NCI-H187 (cell line): ENCODE measurements at places on chromosomes 16 and 17.

GRCh38 chr17:78971756-78972506 is 7.8 kb downstream of the LGALS3BP start:
- no peak for DNase-seq

DNA sequence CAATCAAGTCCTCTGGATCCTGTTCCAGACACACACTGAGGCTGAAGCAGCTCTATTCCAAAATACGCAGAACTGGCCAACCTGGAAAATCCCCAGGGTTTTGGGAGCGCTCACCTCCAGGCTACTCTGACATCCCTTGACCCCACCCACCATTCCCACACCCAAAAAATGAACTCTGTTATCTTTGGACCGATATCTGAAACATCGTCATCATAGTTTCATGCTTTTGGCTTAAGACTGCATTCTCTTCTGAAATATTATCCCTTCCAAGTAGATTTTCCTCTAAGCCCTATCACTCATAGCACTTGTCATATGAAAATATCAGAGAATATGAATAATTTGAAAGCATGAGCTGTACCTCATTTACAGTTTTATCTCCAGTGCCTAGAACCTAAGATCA is 34.7 kb downstream of the VAT1L start:
- DNase-seq, result no peak

DNA sequence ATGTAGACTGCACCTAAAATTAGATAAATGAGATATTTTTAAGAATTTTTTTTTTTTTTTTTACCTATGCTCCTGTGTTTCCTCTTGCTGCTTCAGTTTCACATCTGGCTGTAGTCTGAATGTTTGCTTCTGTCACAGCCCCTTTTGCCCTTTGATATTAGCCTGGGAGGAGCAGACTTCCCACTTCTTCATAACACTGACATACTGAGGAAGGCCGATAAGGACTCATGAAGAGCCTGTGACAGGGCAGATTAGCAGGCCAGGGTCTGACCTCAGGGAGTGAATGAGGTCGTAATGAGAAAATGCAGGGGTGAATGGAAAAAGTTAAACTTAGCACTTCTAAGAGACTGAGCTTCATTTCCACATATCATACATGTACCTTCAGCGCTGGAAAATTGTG is at the start of gene SLFN14:
SLFN14 (minus strand) TSS at position 117 of the 400 bp plus-strand sequence. CDS start 2,757 bp downstream, outside the sequence.
- DNase-seq, result no peak

DNA sequence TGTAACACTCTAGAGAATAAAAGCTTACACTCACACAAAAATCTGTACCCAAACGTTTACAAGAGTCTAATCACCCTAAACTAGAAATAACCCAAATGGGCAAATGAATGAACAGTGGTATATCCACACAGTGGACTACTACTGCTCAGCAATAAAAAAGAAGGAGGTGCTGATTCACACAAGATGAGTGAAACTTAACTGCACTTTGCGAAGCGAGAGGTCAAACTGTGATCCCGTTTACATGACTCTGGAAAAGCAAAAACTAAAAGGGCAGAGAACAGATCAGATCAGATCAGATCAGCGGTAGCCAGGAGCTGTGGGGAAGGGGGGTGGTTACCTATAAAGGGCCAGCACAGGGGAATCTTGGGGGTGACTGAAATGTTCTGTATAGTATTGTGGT is 113.4 kb downstream of the TRIM37 start:
- no peak for DNase-seq

- no peak for DNase-seq
These were observed 652 bp downstream of the VPS35L start for GRCh38 chr16:19555938-19556771.

DNA sequence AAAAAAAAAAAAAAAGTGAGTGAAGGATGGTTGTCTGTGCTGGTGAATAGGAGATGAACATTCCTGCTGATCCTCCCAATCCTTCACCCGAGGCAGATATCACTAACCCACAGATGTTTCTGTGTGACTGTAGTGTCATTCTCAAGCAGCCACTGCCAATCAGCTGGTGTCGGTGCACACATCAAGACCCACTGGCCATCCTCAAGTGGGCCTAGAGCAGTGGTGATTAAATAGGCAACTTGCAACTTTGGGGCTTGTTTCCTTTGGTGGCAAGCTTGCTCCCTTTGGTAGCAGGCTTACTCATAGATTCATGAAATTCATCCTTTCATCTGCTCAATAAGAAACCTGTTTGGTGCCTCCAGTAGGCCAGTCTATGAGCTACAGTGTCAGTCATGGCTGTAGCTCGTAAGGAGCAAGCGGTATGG is 51.1 kb upstream of the LGALS9 start:
- no peak for DNase-seq

DNA sequence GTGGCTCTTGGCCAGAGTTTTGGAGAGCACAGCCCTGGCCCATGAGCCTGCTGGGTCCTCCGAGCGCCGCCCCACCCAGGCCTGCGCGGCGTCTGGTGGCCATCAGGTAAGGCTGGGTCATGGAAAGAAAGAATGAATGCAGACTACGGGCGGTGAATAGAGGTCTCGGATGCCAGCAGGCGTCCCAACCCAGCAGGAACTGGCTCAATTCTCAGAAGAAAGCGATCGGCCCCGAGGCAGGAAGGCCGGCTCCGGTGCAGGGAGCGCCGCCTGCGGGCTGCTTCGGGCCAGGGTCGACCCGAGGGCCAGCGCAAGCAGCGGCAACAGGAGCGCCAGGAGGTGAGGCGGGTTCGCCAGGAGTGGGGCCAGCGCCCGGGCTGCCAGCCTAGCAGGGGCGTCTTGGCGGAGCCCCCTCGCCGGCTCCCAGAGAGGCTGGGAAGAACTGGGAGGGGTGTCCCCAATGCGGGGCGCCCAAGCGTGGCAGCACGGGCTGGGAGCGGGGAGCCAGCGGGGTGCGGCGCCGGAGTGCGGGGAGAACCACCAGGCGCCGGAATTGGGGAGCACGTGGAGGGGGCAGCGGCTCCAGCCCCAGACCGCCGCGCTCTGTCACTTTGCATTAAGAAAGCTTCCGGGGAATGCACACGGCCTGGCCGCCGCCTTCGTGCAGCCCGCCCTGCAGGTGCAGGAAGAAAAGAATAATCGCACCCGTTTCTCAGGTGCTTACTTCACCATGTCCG is 7.1 kb upstream of the TMC5 start:
- DNase-seq, result no peak

DNA sequence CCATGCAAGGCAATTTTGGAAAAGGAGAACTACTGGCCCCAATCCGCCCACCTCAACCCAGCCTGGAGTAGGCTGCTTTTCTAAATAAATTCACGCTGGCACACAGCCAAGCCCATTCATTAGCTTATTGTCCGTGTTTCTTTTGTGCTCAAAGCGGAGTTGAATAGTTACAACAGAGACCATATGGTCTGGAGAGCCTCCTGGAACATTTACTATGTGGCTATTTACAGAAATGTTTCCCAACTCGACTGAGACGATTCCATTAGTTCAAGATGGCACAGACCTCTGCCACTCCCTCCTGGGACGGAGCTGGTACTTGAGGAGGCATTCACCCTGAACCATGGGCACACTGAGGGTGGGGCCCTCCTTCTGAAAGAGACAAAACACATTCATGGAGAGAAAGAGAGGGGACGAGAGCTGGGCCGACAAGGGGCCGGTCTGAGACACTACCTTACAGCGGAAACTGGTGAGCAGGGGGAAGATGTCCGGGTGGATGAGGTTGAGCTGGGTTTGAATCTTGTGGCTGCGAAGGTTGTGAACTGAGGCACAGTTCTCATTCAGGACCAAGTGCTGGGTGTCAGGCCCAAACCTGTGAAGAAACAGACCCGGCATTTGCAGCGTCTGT is 15.7 kb downstream of the ELAC2 start:
- DNase-seq, result peak; percentile 22

- no peak for DNase-seq
These were observed 36.2 kb downstream of the C16orf82 start for GRCh38 chr16:27102701-27103575.

DNA sequence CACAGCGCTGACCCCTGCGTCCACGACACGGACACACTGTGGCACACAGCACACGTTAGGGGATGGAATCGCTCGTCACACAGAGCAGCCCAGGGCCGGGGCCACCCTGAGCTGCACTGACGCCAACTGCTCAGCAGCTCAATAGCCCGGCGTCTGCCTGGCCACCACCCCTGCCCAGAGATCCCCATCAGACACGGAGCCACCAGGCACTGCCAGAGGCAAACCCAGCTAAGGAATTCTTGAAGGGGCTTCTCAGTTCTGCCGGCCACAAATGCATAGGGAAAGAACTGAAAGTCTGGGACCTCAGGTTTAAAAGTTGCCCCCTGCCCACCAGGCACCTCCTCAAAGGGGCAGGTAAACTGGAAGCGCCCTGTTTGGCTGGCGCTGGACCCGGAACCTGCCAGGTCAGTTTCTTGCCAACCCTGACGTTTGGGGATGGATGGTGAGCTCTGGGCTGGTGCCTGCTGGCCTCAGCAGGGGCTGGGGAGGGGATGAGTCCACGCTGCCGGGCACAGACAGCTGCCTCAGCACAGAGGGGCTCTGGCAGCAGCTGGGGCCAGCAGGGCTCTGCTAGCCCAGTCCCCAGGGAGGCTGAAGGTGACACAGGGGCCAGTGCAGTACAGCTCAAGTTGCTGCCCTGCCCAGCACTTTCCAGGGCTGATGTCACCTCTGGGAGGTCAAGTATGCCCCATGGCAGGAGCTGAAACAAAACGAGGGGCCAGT is 33.2 kb downstream of the TIMM22 start:
- DNase-seq, result no peak

- DNase-seq, result no peak
These were observed 6.9 kb downstream of the ZACN start for GRCh38 chr17:76085731-76086366.

GRCh38 chr16:1438229-1439057 is 5.9 kb downstream of the CCDC154 start:
- no peak for DNase-seq

- DNase-seq, result peak; percentile 61
These were observed 11.8 kb downstream of the CSF3 start for GRCh38 chr17:40026816-40027613.

DNA sequence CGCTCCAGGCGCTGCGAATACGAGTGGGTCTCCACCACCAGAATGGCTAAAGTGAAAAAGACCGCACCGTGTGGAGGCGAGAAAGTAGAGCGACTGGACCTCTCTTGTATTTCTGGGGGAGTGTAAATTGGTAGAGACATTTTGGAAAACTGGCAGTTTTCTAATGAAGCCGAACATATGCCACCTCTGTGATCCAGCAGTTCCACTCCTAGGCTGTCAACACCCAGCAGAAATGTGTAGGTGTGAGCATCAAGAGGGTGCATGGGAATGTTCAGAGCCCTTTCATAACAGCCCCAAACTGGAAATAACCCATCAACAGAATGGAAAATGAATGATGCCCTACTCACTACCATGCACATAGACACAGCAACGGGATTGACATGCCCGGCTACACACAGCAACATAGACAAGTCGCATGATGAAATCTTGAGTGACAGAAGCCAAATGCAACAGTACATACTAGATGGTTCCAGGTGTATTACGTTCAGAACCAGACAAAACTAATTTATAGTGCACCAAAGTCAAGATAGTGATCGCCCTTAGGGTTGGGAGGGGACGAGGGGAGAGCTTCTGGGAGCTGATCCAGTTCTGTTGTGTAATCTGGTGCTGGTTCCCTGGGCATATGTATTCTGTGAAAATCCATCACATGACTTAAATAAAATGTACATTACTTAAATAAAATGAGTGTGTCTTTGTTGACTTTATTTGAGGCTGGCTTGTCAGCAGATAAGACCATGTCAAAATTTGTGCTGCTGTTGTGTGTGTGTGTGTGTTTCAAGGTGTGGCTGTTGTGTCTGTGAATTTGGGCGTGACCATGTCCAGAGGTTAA is 877 bp upstream of the BCL7C start:
- no peak for DNase-seq

GRCh38 chr17:39661744-39662541 is 3.2 kb upstream of the TCAP start:
- no peak for DNase-seq

- no peak for DNase-seq
These were observed 21.6 kb downstream of the UBALD1 start for GRCh38 chr16:4593086-4593485.

- no peak for DNase-seq
These were observed 7.3 kb downstream of the MILR1 start for GRCh38 chr17:64455993-64456885.

- DNase-seq, result no peak
These were observed 14.2 kb downstream of the ATP6V0A1 start for GRCh38 chr17:42472709-42473521.

GRCh38 chr17:64599187-64599676 is 62.9 kb downstream of the SMURF2 start:
- no peak for DNase-seq

- no peak for DNase-seq
These were observed 84.9 kb upstream of the CBX4 start for GRCh38 chr17:79923974-79924638.

DNA sequence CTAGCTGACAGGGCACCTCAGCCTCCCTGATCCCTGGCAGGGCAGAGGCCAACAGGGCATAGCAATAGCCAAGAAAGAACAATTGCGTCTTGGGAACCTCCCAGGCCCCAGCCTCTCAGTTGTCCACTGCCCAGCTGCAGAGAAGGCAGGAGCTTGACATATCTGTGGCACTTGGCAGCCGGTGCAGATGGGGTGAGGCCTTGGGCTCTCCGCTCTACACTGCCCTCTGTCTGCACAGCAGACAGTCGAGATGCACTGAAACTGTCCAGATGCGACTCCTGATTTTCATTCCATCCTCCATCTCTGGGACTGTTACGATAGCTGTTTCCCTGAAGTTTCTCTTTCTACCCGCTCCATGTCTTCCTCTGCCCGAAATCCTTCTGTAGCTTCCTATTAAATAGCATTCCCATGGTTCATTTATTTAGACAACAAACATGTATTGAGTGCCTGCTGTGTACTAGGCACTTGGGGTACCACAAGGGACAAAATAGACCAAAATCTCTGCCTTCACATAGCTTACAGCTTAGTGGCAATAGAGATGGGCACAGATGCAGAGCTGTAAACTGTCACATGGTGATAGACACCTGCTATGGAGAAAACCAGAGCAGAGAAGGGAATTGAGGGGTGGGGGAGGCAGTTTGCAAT is 3.3 kb downstream of the POLR3E start:
- DNase-seq, result no peak

DNA sequence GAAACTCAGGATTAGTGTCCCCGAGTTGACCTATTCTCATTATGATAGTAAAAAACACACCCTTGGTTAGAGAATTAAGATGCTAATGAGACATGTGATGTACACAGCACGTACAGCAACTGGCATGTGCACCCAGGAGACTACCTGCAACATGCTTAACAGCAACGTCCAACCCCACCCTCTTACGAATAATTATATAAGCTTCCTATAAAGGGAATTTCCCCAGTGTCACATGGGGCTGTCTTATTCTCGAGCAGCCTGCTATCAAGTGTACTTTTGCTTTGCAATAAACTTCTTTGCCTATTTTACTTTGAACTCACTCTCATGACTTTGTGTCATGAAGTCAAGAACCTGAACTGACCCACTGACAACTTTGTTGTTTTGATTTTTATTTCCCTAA is 62.4 kb upstream of the PMFBP1 start:
- DNase-seq, result no peak

DNA sequence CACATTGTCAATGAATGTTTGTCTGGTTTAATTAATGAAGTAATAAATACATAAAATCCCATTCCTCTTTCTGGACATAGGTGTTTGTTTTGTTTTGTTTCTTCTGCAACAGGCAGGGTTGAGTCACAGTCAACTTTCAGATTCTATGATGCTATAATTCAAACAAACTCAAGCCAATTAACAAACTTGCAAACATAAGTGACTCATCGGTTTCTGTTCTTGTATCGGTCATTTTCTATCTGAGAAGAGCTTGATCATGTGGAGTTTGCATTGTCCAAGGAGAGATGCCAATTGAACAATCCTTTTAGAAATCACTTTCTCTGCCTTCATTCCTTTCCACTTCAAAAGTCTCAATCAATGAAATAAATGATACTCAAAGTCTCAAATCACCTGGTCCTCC is 294.2 kb upstream of the C16orf82 start:
- no peak for DNase-seq

- DNase-seq, result no peak
These were observed 581 bp downstream of the PRKCA start for GRCh38 chr17:66302761-66303626.
